ENCODE measurements at places on chromosomes 5 and 9.

DNA sequence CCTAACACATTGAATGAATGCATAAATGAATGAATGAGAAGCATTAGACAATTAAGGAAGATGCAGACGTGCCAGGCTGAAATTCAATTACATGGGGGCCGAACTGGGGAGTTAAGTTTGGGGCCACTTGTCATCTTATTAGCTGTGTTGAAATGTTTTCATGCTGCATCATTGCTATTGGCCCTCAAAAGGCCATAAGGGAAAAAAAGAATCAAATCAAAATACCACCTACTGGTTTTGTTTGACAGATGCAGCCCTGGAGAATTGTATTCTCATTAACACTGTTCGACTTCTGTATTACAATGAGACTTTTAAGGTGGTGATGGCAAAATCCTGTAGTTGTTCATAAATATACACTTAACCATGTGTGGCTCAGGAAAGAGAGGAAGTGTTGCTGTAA is 38.4 kb downstream of the UBE2QL1 start:
- no peak for DNase-seq

- no peak for DNase-seq
Measured at GRCh38 chr5:74167206-74167929, 473.2 kb downstream of the ENC1 start.

DNA sequence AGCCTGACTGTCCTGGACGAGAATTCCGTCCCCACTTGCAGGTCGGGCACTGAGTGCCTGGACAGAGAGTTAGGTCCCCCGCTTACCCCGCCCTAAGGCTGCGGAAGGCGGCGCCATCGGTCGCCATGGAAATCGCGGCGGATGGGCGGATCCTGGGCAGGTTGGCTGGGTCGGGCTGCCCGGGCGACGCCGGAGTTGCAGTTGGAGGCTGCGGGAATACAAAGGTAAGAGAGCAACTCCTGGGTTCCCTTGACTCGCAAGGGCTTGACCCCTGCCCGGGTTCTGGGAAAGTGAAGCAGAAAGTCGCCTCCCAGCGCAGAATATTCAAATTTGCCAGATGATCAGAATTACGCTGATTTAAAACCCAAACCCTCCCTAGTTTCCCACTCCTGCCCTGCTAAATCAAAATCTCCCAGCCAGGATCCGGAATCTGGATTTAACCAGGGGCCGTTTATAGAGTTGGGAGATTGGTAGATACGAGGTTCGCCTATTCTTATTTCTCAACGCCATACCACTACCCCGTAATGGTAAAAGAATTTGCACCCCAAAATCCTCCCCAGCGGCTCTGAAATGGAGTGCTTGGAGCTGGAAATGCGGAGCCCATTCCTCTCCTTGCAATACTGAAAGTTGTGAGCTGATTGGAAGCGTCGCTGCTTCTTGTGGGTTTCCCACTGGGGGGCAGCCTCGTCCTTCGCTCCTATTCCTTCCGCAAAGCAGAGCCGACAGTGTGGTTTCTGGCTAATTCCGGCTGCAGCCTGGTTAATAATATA is 156.4 kb upstream of the RASEF start:
- DNase-seq = no peak

DNA sequence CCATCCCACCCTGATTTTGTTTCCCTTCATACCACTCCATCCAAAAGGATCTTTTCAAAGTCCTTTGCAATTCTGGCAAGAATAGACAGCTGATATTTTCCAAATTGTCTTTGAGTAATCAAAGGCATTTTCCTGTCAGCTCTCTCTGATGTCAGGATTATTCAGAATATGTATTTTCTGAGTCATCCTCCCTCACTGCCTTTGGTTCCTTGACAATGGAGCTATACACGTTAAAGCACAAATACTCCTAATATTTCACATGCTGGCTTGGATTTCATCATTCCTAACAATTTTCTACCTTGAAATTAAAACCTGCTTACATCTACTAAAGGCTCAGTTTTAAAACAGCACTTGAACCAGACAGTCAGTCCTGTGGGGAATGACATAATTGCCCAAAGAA is 379.4 kb downstream of the GADD45G start:
- no peak for DNase-seq

DNA sequence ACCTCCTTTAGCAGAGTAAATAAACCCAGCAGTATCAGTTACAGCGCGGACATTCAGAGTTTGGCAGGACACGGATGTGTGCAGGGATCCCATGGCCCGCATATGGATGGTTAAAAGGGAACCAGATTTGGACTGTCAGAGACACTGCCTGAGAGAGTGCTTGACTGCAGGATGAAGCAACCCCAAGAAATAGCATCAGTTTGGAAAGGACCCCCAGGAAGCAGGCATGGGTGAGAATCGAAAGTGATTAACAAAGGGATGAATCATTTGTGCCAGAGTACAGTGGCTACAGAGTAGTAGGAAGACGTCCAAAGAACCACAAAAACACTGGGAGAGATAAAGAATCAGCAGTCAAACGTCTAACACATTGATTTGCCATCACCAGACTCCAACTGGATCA is 5.5 kb downstream of the C7 start:
- no peak for DNase-seq

DNA sequence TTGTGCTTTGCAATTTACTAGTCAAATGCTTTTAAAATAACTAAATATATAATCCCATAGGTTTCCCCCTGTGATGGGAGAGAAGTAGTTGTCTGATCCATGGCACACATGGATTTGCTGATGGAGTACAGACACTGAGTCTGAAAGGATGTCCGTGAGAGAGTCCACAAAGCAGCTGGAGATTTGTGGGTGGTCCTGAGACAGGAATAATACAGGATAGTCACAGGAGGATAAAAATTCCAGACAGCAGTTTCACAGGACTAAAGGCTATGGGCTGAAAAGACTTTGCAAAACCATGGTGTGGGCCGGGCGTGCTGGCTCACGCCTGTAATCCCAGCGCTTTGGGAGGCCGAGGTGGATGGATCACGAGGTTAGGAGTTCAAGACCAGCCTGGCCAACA is 58.7 kb upstream of the ZFR start:
- no peak for DNase-seq

GRCh38 chr5:169149317-169149716 is 151.6 kb downstream of the SLIT3 start:
- DNase-seq = no peak

DNA sequence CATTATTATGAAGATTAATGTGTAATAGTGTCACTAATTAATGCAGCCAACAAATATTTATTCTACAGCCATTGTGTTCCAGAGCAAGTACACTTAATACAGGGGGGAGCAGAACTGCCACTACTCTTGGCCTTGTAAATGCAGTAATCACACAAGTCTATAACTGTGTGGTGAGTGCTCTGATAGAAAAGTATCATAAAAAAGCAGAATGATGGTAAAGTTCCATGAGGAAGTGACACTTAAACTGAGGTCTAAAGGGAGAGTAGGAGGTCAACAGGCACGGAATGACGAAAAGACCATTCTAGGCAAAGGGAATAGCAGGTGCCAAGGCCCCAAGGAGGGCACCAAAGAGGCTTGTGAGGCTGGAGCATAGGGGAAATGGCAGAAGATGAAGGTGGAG is 142.9 kb downstream of the OSTF1 start:
- DNase-seq = no peak

GRCh38 chr5:86452251-86452650 is 165.5 kb upstream of the COX7C start:
- no peak for DNase-seq

- DNase-seq = no peak
Measured at GRCh38 chr9:116555119-116555518, 132.0 kb upstream of the TRIM32 start.

DNA sequence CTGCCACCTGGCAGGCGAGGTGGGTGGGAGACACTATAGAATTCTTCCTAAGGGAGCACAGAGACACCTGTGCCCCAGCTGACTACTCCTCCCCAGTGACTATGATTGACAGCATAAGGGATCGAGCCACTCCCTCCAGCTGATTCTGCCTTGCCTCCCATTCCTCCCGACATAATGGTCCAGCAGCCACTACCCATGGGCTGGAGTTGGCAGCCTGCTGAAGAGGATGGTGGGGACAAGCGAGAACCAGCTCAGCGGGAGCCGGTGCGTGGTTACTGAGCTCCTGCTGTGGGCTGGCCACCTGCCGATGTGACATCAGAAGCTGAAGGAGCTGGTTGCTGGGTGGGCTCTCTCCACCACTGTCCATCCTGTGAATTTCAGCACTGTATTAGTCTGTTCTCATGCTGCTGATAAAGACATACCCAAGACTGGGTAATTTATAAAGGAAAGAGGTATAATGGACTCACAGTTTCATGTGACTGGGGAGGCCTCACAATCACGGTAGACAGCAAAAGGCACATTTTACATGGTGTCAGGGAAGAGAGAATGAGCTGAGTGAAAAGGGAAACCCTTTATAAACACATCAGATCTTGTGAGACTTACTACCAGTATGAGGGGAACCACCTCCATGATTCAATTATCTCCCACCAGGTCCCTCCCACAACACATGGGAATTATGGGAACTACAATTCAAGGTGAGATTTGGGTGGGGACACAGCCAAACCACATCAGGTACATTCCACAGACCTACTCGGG is 12.1 kb upstream of the NCS1 start:
- DNase-seq = no peak

DNA sequence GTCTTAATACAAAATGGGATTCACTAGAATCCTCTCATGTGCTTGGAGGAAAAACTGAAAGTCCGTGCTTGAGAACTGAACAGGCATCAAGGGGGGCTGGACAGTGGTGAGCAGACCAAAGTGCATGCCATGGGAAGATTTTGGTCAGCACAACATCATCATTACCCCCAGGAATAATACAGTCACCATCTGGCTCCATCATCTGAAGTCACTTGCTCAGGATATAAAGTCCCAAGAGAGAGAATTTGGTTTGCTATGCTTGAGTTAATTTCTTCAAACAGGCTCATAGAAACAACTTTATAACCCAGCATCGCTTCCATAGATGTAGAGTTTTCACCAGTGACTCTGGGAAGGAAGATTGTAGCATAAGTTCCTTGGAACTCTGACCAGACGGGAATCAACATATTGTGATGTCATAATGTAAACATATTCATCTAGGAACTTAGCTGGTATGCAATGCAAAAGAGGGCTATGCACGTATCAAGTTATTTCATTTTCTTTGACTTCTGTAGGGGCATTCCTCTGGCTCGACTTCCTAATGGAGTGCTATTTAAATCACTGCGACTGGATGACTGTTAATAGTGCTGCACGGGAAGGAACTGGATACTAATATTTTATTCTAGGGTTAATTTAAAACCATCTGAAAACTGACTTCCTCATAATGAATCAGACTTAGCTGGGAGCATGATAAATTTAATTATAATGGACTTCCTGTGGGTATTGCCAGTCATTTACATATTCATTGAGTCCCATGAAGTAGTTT is 145.2 kb downstream of the MTRR start:
- no peak for DNase-seq

- no peak for DNase-seq
Measured at GRCh38 chr5:125261505-125262250, 515.2 kb upstream of the ZNF608 start.

GRCh38 chr9:82588301-82589180 is 474.4 kb downstream of the RASEF start:
- no peak for DNase-seq

GRCh38 chr5:168537176-168537575 is 8.1 kb downstream of the FBLL1 start:
- no peak for DNase-seq

DNA sequence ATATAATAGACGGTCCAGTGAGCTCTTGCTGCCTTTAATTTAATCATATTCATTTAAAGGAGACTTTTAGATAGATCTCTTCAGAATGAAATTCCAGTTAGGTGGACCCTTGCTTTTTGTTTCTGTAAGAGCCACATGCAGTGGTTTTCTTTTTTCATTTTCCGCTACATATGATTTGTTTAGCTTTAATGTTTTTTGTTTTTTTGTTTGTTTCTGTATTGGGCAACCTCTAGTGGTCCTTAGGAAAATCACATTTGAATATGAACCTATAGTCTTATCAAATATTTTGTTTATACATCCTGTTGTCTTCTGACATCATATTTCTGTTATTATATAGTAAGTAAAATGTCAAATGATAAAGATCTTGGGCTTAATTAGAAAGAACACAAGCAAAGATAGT is 150.8 kb downstream of the HACD4 start:
- no peak for DNase-seq

DNA sequence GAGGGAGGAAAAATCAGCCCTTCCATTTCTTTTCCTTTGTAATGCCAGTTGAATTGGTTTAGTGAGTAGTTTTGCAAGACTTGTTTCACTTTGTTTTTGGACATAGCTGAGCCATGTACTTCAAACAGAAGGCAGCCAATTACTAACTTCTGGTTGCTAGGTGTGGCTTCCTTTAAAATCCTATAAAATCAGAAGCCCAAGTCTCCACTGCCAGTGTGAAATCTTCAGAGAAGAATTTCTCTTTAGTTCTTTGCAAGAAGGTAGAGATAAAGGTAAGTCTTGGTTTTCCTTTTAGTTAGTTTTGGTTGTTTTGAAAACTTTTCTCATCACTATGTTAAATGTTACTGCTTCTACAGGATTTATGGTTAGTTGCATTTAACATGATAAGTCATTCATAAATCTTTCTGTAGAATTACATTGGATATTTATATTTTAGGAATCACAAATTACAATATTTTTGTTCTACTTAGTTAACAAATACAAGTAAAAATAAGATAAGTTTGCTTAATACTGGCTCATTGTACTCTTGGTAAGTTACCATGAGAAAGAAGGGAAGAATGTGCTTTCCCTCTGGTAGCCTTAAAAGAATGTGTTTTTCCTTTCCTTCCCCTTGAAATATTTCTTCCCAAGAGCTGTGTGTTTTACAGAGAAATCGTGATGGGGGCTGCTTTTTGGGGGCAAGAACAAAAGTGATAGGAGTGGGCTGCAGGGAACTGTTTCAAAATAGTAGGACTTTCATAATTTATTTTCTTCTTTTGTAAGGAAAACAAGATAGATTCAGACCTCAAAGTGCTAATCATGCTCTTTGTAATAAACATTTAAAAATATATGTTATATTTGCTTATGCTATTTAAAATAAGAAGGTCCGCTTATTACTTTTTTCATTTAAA is at the start of gene ANXA1:
Gene ANXA1, plus strand, starts transcription at position 213 of the 890 bp plus-strand sequence. CDS start 6,671 bp downstream, outside the sequence.
- no peak for DNase-seq

DNA sequence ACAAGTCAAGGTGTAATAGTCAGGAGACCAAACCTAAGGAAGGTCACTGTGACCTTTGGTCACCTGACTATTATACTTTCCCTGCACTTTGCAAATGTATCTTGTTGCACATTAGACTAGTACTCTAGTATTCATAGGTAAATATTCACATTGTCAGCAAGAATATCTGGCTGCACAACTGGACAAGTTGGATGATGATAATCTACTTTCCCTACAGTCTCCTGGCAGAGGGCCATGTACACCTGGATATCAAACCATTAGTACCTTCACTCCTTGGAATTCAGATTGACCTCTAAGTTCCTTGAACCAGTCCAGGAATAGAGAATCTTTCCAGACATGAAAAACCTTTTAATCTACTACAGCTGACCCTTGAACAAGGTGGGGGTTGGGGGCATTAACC is 344.8 kb downstream of the DEPDC1B start:
- no peak for DNase-seq

DNA sequence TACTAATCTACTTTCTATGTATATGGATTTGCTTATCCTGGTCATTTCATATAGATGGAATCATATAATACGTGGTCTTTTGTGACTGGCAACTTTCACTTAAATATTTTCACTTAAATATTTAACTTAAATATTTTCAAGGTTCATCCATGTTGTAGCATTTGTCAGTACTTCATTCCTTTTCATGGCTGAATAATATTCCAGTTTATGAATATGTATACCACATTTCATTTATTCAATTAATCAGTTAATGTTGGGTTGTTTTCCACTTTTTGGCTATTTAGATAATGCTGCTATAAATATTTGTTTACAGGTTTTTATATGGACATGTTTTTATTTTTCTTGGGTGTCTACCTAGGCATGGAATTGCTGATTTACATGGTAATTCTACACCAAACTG is 7.7 kb downstream of the PRRC1 start:
- DNase-seq = no peak

- DNase-seq = no peak
Measured at GRCh38 chr5:9838916-9839315, 208.8 kb upstream of the TAS2R1 start.

All from activated CD4-positive, alpha-beta T cell treated with anti-CD3 and anti-CD28 coated beads, Interleukin-2, amount 50 U/mL, for 4 hours (primary cell).